GM04504 (cell line): ENCODE measurements at places on chromosomes 7 and 10.

DNA sequence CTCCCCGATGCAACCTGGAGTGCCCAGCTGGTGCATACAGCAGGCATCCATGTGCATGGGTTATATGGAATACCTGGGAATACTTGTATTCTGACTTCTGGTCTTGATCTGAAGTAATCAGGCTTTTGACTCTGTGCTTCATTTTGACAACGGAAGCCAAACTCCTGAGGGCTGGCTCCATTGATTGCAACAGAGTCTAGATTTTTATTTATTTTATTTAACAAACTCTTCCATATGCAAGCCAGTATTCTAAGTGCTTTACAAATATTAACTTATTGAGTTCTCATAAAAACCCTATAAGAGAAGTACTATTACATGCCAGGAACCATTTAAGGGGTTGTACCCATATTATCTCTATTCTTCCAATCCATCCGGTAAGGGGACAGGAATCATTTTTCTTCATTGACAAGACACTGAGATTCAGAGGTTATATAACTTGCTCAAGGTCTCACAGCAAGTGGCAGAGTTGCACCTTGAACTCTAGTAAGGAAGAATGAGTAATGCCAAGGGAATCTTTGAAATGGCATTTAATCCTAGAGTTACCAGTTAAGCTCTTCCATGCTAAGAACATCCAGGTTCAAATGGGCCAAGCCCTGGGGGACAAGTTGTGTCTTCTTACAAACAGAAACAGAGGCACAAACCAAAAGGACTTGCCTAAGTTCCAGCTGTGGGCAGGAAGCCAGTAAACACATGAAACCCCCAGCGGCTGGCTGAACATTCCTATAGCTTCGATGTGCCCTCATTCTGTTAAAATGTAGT, 241.0 kb downstream of the WDR11 start:
- no peak for DNase-seq

DNA sequence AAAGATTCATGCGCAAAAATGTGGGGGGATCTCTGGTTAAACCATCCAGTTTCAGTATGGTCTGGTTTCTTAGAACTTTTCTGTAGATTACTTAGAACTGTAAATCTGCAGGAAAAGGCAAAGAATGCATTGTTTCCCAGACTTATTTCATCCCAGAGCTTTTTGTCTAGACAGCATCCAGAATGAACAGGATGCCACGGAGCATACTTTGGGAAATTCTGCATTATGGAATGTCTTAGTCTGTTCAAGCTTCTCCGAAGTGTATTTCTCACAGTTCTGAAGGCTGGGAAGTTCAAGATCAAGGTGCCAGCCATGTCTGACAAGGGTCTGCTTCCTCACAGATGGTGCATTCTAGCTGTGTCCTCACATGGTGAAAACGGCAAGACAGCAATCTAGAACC, 136.3 kb downstream of the INHBA start:
- DNase-seq = no peak

DNA sequence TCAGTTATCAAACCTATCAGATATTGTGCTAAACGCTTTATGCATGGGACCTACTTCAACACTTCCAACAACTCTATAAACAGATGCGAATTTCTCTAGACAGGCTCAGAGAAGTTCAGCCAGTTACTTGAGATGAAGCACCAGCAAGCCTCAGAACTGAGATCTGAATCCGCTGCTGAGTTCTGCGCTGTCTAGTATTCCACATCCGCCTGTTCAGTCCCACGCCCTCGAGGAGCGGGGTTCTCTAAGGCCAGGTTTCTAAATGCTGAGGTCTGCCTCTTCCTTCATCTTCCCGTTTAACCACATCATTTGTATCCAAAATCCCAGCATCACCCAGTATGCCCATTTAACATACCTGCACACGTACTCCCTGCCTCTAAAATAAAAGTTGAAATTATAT, 297.8 kb upstream of the ZNF32 start:
- no peak for DNase-seq

- DNase-seq = no peak
These were observed 128.7 kb downstream of the FAM204A start for GRCh38 chr10:118213436-118213835.

DNA sequence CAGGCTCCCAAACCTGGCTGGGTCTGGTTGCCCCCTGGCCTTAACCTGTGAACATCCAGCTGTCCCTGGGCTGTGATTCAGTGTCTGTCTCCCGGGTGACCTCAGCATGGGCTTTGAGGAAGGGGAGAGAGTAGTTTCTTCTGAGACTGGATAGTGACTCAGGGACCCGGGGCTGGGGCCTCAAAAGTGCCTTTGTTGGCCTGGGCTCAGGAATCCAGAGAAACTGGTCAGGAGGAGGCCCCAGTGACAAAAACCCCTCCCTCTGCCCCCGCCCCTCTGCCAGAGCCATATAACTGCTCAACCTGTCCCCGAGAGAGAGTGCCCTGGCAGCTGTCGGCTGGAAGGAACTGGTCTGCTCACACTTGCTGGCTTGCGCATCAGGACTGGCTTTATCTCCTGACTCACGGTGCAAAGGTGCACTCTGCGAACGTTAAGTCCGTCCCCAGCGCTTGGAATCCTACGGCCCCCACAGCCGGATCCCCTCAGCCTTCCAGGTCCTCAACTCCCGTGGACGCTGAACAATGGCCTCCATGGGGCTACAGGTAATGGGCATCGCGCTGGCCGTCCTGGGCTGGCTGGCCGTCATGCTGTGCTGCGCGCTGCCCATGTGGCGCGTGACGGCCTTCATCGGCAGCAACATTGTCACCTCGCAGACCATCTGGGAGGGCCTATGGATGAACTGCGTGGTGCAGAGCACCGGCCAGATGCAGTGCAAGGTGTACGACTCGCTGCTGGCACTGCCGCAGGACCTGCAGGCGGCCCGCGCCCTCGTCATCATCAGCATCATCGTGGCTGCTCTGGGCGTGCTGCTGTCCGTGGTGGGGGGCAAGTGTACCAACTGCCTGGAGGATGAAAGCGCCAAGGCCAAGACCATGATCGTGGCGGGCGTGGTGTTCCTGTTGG, at the start of gene CLDN4:
Gene CLDN4, plus strand, starts transcription at position 316 of the 903 bp plus-strand sequence. Its CDS starts 206 bp downstream, at position 522.
- DNase-seq = no peak

DNA sequence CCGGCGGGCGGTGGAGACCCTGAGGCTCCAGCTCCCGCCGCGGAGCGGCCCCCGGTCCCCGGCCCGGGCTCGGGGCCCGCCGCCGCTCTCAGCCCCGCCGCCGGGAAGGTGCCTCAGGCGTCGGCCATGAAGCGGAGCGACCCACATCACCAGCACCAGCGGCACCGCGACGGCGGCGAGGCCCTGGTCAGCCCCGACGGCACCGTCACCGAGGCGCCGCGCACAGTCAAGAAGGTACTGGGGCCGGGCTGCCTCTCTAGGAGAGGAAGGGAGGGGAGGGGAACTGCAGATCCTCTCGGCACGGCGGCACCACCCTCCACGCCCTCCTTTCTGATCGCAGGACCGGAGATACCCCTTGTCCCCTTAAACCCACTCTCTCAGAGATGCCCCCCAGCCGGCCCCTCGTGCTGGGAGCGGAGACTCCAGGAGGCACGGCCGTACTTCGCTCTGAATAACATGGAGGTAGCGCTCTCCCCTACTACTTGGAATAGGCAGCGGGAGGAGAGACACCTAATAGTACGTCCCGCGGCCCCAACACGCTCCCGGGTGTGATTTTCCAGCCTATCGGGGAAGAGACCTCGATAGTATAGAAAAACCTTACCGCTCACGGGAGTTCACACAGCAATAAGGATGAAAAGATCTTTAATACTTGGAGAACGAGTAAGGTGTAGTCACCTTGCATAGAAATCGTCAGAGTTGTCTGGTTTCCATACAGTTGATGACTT, 538 bp downstream of the AHCYL2 start:
- DNase-seq = no peak

DNA sequence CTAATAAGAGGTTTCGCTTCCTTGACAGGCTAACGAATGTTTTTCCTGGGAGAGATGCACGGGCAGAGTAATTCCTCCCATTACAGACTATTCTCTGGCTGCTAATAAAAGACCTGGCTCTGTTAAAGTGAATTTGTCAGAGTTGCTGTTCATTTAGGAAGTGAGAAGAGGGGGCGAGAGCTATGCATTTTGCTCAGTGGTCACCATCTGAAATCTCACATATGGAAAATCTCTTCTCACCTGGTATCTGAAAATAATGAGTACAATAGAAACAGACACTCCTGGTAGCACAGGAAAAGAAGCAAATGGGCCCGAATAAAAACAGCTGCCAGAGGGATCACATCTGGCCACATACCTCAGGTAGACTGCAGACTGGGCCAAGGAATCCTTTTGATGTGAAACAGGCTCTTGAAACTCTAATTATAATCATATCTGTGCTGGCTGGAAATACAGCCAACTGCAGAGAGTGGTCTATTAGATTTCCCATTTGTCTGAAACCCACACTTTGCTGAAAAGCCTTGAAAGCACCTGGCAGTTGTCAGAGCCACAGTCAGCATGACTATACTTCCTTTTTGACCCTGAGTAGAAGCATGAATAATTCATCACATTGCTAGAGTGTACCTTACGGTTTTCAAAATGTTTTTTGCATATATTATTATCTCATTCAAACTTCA, 33.6 kb downstream of the AOAH start:
- DNase-seq = no peak

DNA sequence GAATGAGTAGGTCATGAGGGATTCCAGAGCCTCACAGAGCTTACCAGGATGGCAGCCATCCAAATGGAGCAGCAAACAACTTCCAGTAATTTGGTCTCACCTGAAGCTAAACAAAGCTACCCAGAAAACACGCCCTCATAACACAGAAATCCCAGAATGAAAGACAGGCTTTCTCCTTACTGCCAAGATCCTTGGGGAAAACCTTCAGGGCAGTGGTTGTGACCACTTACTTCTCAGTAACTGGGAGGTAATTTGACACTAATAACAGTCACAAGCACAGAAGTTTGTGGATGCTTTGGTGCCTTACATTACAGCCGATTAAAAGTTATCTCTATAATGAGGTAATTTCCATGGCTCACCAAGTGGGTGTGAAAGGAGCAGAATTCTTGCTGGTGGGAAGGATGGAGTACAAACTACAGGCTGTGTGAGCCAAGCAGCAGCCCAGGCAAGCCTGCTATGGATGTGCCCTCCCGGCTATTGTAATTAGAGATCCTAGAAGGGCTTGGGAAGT, 10.4 kb downstream of the WDR91 start:
- no peak for DNase-seq

DNA sequence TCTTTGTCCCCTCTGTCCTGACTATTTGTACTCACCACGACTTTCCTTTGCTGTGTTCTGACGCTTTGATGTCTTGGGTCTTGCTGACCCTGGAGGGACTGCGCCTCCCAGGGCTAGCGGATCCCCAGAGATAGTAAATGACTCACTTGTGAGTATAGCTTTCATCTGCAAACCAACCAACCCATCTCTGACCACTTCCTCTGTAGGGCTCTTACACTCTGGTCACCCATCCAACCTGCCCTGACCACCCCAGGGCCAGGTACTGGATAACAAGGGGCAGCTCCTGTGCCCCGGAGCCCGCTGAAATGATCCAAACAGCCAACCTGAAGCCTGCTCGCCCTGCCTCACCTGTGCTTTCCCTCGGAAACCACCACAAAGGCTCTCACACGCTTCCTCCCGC, 125.2 kb upstream of the CARD11 start:
- no peak for DNase-seq

DNA sequence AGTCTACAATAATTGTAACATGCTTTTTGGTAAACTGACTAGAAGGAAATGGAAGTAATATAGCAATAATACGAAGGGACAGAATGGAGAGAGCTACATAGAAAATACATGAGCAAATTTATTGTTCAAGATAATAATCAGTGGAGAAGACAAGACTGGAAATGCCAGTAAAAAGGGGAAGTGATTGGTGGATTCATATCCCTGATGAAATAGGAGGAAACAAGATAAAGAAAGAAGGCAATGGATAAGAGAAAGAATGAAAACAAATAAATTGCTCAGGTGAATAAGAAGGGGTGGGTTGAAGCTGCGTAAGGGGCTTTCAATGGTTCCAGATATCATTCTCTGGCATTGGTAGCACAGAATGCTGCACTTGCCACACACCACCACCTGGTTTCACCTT, 135.9 kb downstream of the LRRN3 start:
- no peak for DNase-seq

DNA sequence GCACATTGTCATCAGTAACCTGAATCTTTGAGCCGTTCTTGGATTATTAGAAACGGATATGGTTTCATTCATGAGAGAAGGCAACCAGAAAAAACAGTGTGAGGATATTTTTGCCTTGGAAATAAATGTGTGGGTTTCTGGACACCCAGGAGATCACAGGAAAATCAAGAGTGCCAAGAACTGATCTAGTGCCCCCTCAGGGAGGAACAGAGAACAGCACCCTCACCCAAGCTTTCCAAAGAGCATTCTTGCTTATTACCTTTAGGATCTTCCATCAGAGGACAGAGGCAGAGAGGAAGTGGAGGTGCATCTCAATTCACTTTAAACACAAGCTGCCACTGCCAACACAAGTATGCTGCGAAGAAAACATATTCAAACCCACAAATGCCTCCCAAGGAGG, 851.5 kb upstream of the COBL start:
- DNase-seq = no peak

DNA sequence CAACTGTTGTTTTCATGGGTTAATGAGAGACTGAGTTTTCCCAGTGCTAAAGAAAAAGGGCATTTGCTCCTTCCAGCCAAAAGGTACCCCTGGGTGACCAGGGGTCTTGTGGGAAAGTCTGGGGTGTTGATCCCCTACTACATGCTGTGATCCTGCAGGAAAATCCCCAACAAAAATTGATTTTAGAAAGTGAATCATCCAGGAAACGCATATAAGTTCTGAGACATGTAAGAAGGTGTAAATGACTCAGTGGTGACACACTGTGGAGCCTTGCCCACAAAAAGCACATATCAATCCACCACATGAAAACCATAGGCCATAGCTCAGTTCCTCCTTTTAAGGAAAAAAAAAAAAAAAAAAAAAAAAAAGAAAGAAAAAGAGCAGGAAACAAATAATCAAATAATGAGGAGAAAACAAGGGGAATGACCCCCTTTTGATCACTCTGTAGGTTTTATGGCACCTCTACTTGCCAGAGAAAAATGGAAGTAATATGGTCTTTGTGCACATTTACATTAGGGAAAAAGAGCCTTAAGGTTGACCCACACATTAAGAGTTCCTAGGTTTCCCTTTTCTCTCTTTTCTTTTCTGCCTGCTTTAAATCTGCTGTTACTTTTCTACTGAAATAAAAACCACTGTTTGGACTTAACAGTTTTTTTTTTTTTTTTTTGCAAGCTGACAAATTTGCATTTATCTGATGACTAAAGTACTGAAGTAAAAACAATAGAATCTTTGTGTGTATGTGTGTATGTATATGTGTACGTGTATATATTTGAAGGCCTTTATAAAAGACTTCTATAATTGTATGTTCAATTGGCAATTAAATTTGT, 386.0 kb downstream of the KIF20B start:
- DNase-seq = no peak
